NCI-H510A treated with DMSO at 0.1 percent for 48 hours (cell line): ENCODE measurements at places on chromosomes 11 and 22.

DNA sequence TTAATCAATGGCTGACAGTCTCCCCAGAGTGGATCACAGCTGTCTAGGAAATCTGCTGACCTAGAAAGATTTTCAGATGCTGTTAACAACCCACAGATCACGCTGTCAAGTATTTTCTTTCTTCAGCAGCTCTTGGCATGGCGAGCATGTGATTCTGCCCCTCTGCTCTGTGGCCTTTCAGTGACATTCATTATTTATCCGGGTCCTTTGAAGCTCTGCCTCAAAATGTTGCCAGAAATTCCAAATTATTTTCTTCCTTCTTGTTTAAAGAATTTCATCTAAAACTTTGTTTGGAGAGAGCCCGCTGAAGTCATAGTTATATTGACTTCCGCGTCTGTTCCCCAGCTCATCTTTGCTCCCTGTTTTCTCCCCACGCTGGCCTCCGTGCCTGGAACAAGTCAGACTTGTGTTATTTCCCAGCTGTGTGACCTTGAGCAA lies 134.1 kb downstream of the COMMD9 start:
- no peak for DNase-seq

- no peak for DNase-seq
These were observed 126.3 kb downstream of the RRAS2 start for GRCh38 chr11:14232652-14233051.

DNA sequence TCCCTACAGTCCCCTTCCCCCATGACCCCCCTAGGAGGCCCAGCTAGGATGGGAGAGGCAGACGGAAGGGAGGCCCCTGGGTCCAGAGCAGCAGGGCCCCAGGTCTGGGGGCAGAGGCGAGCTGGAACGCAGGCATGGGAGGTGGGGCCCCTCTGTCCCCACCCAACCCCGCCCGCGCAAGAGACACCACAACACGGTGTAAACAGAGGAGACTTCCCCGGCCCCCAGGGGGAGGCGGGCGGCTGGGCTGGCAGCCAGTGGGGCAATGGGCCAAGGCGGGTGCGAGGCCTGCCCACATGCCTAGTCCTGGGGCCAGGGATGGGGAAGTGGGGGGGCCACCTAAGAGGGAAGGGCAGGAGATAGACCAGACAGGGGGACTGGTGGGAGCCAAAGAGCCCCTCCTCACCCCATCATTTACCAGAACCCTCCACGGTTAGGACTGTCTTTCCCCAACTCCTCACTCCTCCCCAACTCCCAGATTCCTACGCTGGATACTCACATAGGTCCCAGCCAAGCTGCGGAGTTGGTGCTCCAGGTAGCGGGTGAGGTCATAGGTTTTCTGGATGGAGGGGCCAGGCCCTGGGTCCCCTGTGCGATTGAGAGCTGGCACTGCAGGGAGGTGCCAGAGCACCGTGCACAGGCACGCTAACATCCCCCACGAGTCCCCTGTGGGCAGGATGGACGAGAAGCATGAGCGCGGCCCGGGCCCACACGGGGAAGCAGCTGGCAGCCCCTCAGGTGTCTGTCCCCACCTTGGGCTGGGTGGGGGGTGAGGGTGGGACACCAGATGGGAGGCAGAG lies 6.2 kb downstream of the CLCF1 start:
- no peak for DNase-seq

GRCh38 chr11:58525037-58525614 lies 17.2 kb upstream of the OR5B21 start:
- no peak for DNase-seq

GRCh38 chr22:49326558-49326957 lies 501.1 kb downstream of the BRD1 start:
- no peak for DNase-seq
